ENCODE measurements at places on chromosomes 13 and 19.

GRCh38 chr19:1828279-1829238 is 16.5 kb upstream of the ATP8B3 start:
- DNase-seq = no peak

DNA sequence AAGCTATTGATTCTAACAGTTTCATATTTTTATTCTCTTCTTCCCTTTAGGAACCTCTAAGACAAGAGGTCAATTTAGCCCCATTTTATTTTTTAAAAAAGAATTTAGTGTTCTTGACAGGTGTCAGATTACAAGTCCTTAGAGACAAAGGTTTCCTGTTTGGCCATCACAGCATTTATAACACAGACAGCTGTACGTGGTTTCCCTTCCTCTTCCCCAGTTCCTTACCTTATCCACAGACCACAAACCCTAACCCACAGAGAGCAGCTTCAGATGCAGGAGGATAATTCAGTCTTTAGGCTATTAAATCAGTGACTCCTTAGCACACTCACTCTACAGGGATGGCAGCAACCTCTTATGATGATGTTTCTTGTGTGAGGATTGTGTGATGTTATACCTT is 1210.1 kb downstream of the DIAPH3 start:
- DNase-seq = no peak

GRCh38 chr13:66681403-66681802 is 548.7 kb downstream of the PCDH9 start:
- no peak for DNase-seq

DNA sequence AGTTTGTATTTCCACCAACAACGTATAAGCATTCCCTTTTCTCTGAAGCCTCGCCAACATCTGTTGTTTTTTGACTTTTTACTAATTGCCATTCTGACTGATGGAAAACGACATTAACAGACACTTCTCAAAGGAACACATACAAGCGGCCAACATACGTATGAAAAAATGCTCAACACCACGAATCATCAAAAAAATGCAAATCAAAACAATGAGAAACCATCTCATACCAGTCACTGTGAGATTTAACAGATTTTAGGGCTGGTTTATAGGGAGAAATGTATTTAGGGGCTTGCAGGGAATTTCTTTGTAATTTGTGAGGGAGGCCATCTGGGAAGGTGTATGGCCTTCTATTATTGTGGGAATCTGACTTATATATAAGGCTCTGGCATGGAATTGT is 2.8 kb upstream of the DZIP1 start:
- no peak for DNase-seq

DNA sequence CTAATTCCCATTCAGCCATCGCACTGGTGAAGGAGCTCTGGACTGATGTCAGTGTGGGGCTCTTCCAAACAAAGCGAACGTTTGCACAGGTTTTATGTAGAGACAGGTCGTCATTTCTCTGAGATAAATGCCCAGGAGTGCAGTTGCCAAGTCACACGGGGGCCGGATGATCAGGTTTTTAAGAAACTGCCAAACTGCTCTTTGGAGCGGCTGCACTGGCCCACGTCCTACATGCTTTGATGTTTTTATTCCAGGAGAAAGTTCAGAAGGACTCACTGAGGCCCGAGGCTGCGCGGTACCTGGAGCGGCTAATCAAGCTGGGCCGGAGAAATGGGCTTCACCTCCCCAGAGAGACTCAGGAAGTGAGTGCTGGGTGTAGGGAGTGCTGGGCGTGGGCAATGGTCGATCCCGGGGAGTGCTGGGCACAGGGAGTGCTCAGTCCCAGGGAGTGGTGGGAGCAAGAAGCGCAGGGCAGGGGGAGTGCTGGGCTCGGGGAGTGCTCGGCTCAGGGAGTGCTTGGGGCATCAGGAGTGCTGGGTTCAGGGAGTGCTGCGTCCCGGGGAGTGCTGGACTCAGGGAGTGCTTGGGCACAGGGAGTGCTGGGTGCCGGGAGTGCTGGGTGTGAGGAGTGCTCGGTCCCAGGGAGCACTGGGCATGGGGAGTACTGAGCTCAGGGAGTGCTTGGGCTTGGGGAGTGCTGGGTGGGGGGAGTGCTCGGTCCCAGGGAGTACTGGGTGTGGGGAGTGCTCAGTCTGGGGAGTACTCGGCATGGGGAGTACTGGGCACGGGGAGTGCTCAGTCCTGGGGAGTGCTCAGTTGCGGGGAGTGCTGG is 10.7 kb downstream of the THOP1 start:
- no peak for DNase-seq

GRCh38 chr19:35110974-35111373 is 4.6 kb upstream of the FXYD3 start:
- no peak for DNase-seq

GRCh38 chr19:12314553-12314952 is 18.9 kb downstream of the ZNF563 start:
- DNase-seq = no peak

- no peak for DNase-seq
Observed at GRCh38 chr13:22703601-22704209, 477.1 kb upstream of the SGCG start.

DNA sequence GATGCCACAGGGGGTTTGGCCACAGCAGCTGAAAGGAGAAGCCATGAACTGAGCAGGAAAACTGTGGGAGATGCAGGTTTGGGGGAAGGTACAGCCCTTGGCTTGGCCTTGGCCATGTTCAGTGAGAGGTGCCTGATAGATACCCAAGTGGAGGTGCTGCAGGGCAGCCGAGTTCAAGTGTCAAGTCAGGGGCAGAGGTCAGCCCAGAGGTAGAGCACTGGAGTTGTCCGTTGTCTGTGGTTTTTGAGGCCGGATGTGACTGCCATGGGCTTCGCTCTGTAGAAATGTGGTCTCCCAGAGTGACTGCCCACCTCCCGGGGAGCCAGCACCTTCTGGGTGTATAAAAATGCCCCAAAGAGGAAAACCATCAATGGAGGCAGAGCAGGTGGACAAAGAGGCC is 65.3 kb downstream of the DPF1 start:
- no peak for DNase-seq

DNA sequence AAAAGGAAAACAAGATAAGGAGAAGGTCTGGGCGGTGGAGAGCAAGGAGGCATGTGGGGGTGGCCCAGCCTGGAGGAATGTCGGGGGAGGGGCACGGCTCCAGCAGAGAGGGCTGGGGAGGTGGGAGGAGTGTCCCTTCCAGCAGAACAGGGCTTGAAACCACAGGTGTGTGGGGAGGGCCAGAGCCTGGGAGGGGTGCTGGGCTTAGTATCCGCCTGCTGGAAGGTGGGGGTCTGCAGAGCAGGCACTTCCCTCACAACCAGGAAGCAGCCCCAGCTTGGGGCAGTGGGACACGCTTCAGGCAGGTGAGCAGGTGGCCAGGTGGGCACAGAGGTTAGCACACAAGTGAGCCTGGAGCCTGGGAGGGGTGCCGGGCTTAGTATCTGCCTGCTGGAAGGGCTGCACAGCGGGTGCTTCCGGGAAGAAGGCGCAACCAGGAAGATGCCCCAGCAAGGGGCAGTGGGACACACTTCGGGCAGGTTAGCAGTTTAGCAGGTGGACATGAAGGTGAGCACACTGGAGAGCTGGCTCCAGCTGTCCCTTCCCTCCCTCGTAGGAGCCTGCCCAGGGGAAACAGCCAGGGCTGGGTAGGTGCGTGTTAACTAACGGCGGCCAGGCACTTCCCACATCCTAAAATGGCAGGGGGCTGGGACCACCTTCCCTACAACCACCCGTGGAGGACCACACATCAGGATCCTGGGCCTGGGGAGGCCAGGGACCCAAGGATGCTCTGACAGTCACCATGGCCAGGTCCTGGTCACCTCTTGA is 3.0 kb downstream of the GAS6 start:
- DNase-seq = no peak

- DNase-seq = no peak
Observed at GRCh38 chr19:47406711-47407416, 12.5 kb downstream of the MEIS3 start.

- DNase-seq = no peak
Observed at GRCh38 chr13:111253365-111253872, 67.0 kb upstream of the TEX29 start.

DNA sequence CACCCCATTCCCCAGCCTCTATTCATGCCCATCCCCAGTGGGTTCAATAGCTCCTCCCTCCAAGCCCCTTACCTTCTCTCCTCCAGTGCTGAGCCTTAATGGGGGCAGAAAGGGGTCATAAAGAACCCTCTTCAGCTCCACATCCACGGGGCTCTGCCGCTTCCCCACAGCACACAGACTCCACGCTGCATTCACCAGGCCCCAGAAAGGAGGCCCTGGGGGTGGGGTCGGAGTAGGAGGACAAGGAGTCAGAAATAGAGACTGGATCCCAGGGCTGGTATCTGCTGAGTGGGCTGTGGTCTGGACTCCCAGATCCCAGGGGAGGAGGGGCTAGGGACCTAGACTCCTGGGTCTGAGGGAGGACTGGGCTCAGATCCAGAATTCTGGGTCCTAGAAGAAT is 1.6 kb downstream of the CA11 start:
- DNase-seq = no peak

GRCh38 chr13:23470790-23471614 is 37.5 kb upstream of the SACS start:
- no peak for DNase-seq

GRCh38 chr19:43476606-43477005 is 11.2 kb upstream of the LYPD3 start:
- no peak for DNase-seq

DNA sequence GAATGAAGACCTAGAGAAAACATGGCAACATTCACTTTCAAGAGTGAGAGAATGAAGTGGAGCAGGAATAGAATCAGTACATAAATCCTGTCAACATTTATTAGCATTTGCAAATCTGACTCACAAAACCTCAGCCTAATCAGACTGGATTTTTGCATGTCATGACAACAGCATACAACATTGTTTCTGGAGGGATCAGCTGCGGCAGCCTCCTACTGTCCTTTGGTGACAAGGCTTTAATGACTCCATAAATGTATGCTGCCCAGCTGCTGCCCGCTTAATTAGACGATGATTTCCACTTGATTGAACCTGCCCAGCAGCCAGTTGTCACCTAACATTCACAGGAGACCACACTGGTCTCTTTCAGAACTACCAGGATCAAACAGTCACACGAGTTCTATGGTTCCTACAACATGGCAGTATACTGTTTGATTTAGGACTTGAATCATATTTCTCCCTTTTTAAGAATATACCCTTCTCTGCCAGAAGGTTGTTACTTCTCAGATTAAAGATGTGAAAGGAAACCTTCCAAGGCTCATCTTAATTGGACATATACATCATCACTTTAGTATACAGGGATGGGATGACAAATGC is 9.3 kb downstream of the EBPL start:
- DNase-seq = no peak

DNA sequence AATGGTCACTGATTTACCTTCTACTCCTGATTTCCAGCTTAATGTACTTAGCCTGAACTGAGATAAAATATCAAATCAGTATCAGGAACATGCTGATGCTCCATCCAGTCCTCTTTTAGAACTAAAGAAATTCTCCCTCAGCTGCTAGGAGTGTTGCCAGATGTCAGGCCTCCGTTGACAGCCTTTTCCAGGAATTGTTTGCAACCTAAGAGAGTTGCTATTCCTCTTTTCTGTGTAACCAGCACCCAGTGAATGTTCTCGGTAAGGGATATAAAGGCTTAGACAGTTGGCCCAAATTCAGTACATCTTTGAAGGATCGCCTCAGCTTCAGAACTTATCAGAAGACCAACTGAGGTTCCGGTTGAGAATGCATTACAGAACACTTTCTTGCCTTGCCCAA is 559.0 kb downstream of the PCDH17 start:
- no peak for DNase-seq

DNA sequence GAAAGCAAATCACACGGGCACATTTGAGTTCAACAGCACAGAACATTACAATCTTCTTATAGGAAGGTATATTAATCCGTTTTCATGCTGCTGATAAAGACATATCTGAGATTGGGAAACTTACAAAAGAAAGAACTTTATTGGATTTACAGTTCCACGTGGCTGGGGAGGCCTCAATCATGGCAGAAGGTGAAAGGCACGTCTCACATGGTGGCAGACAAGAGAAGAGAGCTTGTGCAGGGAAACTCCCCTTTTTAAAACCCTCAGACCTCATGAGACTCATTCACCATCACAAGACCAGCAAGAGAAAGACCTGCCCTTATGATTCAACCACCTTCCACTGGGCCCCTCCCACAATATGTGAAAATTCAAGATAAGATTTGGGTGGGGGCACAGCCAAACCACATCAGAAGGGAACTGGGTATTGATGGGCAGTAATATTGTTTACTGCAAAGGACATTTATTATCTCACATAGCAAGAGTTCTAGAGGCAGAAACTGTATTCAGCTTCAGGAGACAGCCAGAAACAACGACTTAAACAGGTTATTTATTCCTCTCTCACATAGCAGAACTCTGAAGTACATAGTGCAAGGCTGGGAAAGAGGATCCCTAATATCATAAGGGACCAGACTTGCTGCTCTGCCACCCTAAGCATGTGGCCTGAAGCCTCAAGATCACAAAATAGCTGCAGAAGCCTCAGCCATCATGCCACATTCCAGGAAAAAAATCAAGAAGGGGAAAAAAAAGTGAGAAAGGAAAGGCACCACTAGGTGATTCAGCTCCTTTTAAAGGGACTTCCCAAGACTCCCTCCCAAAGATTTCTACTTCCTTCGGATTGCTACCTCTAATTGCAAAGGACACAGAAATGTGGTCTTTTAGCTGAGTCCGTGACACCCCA is 23.1 kb downstream of the FXYD5 start:
- no peak for DNase-seq

DNA sequence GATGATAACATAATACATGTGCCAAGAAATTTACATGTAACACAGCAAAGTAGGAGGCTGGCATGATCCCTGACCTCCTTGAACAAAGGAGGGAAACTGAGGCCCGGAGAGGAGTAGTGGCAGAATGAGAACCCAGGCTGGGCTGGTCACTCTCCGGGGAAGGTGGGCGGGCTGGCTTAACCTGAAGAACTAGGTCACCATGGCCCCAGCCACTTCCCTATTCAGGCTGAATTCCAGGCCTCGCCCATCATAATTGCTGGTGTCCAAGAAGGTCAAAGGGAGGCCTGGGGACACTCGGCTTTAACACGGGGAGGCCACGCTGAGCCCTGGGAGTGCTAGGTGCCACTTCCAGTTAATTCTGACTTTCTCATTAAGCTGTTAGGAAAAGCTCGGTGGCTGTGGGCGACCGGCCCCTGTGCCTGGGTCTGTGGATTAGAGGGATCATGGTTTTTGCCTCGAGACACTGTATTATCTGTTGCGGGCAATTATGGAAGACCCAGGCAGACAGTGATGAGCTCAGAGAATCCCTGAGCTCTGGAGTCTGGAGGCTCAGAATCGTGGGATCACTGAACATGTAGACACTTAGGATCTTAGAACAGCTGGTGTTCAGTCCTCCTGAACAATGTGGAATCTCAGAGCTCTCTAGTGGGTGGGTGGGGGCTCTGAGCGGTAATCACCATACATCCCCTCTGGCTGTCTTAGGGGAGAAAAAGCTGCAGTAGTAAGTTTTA is 5.0 kb upstream of the TINCR start:
- no peak for DNase-seq

GRCh38 chr19:28700176-28700575 is 512.8 kb downstream of the UQCRFS1 start:
- DNase-seq = no peak

DNA sequence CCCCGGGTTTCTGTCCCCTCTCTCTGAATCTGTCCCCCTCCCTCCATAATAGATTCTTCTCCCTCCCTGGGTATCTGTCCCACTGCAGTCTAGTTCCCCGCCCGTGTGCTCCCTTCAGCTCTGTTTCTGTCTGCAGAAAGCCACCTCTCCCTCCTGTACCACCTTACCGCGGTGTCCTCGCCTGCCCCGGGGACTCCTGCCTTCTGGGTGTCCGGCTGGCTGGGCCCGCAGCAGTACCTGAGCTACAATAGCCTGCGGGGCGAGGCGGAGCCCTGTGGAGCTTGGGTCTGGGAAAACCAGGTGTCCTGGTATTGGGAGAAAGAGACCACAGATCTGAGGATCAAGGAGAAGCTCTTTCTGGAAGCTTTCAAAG is 1.3 kb downstream of the FCGRT start:
- DNase-seq = no peak

GRCh38 chr13:46721054-46721453 is 75.9 kb downstream of the ESD start:
- DNase-seq = peak; percentile 9

Data from stimulated activated CD8-positive, alpha-beta memory T cell treated with anti-CD3 and anti-CD28 coated beads, Interleukin-4, amount 100 ng/mL, for 24 hours (primary cell).